ENCODE measurements at places on chromosomes 12 and 14. TPM values are rescaled to one million over a fixed set of nuclear protein-coding genes. Genes with fewer than 3 reads are reported as not detected.

Gene TBC1D30
- total RNA-seq = 2.6 TPM

DNA sequence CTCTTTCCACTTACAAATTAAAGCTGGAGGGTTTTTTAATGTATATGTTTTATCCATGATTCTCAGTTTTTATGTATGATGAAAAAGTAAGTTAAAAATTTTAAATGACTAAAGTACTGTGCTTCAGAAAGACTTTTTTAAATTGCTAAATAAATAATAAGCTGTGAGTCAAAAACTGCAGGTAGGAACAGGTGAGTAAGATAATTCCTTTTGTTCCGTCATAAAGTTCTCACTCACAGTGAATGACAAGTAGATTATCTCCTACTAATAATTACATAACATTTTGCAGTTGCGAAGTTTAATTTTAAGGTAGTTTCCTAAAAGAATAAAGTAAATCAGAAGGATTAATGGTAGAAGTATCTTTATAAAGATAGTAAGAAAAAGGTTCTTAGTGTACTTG, 78.0 kb downstream of the PRKCH start:
- no peak overlapping the region for H3K4me3 ChIP-seq
- H3K27me3 ChIP-seq = peaks cover 19% of the 10 kb centered on the region
- no peaks in the 10 kb centered on the region for H3K4me1 ChIP-seq
- H3K27ac ChIP-seq = no peak overlapping the region
- H3K36me3 ChIP-seq = no peaks in the 10 kb centered on the region
- no peak for DNase-seq

Gene SYNDIG1L
- total RNA-seq = not detected

GRCh38 chr14:105944632-105945610, 418.5 kb downstream of the TMEM121 start:
- DNase-seq = no peak
- H3K36me3 ChIP-seq = peaks cover 6% of the 10 kb centered on the region
- H3K27me3 ChIP-seq = no peaks in the 10 kb centered on the region

DNA sequence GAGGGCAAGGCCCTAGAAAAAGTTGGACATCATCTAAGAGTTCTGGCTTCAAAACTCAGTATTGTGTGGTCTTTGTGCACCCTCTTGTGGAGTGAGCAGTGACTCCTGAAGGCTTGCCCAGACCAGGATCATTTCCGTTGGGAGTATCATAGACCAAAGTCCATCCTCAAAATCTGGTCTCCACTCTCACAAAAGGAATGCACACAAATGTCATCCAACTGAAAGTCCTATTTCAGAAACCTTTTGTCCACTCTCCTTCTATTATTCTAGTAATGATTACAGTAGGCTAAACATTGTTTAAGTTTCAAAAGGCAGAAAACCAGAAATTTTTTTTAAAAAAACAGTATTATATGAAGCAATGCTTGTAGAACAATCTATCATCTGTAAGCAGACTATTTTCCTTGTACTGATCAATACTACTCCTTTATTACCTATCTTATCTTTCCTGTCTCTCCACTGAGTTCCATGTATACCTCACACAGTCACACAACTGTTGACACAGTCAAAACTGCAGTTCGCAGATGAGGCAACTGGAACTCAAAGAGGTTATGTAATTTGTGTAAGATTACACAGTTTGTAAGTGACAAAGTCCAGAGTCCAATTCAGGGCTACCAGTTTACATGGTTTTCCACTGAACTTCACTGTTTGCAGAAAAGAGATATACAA, 41.4 kb downstream of the COX16 start:
- DNase-seq = peak; percentile 27
- peaks cover 2% of the 10 kb centered on the region for H3K36me3 ChIP-seq
- H3K27me3 ChIP-seq = peaks cover 2% of the 10 kb centered on the region
- H3K4me3 ChIP-seq = no peak overlapping the region

Gene ERP27
- total RNA-seq = not detected

DNA sequence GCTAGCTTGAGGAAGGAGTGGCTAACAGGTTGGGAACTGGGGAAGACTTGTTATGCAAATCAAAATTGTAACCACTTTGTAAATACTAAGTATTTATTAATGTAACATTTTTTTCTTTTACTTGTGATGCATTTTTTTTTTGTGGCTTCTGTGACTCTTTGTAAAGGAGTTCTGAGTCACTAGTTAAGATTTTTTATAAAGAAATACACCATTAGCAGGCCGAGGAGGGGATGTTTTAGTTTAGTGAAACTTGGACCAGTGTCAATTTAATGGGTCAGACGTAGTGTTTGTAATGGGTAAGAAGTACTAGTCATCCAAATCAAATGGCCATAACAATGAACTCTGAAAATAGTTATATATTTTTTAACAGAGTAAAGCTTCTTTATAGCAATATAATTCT, 43.1 kb downstream of the AKAP6 start:
- H3K27me3 ChIP-seq = no peaks in the 10 kb centered on the region
- peaks cover 10% of the 10 kb centered on the region for H3K4me1 ChIP-seq
- no peak overlapping the region for H3K27ac ChIP-seq

- H3K27ac ChIP-seq = peak overlapping the region; percentile 98
- H3K36me3 ChIP-seq = peaks cover 11% of the 10 kb centered on the region
- no peak for DNase-seq
- no peaks in the 10 kb centered on the region for H3K27me3 ChIP-seq
These were observed 831 bp upstream of the BTBD7 start for GRCh38 chr14:93333631-93334103.

- no peak for DNase-seq
- no peaks in the 10 kb centered on the region for H3K27me3 ChIP-seq
- H3K27ac ChIP-seq = no peak overlapping the region
- H3K4me3 ChIP-seq = no peak overlapping the region
- peaks cover 15% of the 10 kb centered on the region for H3K36me3 ChIP-seq
These were observed 110.5 kb downstream of the GPR135 start for GRCh38 chr14:59354666-59355065.

GRCh38 chr12:98754095-98754494, 109.0 kb downstream of the APAF1 start:
- H3K4me1 ChIP-seq = peaks cover 3% of the 10 kb centered on the region
- no peak overlapping the region for H3K27ac ChIP-seq
- H3K27me3 ChIP-seq = no peaks in the 10 kb centered on the region
- no peak overlapping the region for H3K4me3 ChIP-seq

DNA sequence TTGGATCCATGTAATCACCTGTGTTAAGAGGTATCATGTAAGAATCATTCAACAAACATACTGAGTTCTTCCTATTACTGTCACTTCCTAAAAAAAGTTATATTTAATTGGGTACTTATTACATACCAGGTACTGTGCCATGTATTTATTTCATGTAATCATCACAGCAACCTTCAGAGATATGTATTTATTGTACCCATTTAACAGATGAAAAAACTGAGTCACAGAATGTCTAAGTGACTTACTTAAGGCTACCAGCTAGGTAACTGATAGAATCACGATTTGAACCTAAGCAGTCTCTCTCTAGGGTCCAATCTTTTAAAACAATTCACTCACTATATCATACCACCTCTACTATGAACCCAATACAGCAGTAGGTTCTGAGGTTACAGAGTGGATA, 2.0 kb downstream of the PSME2 start:
- peak overlapping the region; percentile 99 for H3K4me3 ChIP-seq
- H3K27ac ChIP-seq = no peak overlapping the region
- H3K27me3 ChIP-seq = no peaks in the 10 kb centered on the region
- no peaks in the 10 kb centered on the region for H3K36me3 ChIP-seq
- H3K4me1 ChIP-seq = peaks cover 45% of the 10 kb centered on the region
- no peak for DNase-seq

Gene SIRT4
- 1.7 TPM for total RNA-seq

DNA sequence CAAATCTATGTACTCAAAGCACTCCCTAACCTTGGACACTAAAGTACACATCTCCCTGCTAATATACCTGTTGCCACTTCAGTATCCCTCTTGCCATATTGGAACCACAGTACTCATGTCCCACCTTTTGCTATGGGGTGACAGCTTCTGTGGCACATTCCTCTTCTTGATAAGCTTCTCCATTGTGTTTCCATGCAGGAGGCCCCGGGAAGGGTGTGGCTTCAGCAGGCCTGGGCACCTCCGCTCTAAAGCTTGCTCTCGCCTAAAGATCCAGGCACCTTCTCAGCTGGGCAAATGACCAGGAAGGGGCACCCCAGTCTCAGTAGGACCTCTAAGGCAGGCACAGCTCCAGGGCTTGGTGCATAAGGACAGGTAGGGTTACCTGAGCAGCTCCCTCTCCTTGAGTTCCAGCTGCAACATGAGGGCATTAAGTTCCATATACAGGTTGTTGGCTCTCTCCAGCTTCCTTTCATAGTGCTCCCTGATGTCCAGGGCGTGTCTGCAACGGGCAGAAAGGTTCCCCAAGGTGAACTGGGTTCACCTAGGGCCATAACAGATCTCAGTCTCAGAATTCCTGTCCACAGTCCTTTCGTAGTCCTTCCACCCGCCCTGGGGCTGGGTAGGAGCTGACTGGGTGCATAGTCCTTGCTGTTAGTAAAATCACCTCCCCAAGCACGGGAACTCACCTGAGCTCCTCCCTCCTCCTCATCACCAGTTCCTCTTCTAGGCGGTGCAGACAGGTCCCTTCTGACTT, 15.9 kb downstream of the MAP3K12 start:
- no peak for DNase-seq
- H3K27ac ChIP-seq = peak overlapping the region; percentile 71
- peaks cover 28% of the 10 kb centered on the region for H3K36me3 ChIP-seq
- peaks cover 18% of the 10 kb centered on the region for H3K27me3 ChIP-seq
- peak overlapping the region; percentile 74 for H3K4me3 ChIP-seq
- H3K4me1 ChIP-seq = peaks cover 22% of the 10 kb centered on the region

Gene MAP3K9
- 11.2 TPM for total RNA-seq

GRCh38 chr14:105093431-105094192, 28.4 kb upstream of the GPR132 start:
- peaks cover 8% of the 10 kb centered on the region for H3K27me3 ChIP-seq
- H3K4me3 ChIP-seq = peak overlapping the region; percentile 54
- H3K4me1 ChIP-seq = peaks cover 7% of the 10 kb centered on the region
- H3K36me3 ChIP-seq = peaks cover 3% of the 10 kb centered on the region
- H3K27ac ChIP-seq = no peak overlapping the region

Gene CLEC4C
- not detected for total RNA-seq

Gene GLS2
- total RNA-seq = 0.30 TPM

DNA sequence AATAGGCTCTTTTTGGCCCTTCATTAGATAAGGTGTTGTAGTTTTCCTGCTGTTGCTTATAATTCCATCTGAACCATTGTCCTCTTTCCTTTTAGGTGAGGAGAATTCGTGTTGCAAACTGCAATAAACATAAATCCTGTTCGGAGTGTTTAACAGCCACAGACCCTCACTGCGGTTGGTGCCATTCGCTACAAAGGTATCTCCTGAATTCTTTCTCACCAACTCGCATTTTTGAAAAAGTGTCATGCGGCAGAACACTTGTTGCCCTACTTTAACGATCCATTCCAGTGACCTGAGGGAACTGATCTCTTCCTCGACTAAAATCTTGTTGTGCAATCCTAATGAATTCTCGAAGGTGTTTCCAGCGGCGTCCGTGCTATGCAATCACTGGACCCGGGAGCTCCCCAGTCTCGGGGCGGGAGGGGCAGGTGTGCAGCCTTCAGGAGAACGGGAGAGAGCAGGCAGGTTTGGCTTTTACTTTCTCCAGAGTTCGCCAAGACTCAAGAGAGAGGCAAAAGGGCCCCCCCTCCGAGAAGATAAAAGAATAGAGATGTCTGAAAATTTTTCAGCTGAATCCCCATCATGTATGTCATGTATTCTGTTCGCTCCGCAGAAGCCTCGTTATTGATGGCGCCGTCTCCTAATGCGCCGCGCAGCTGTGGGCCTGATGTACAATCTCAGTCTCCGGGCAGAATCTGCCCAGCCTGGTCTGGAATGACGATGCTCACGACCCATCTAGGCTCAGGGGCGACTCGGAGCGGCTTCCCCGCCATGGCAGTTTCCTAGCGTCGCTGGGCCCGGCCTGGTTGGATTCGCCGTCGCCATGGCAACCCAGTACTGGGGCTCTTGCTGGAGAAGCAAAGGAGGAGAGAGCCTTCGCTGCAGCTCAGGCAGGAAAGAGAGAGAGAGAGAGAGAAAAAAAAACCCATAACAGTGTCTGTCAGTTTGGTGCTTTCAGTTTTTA, 38.2 kb downstream of the PLXNC1 start:
- H3K4me3 ChIP-seq = peak overlapping the region; percentile 39
- H3K4me1 ChIP-seq = peaks cover 3% of the 10 kb centered on the region
- peak; percentile 76 for DNase-seq
- H3K36me3 ChIP-seq = peaks cover 3% of the 10 kb centered on the region
- H3K27me3 ChIP-seq = no peaks in the 10 kb centered on the region

Gene NRL
- total RNA-seq = 1.2 TPM

- no peak for DNase-seq
- H3K4me1 ChIP-seq = no peaks in the 10 kb centered on the region
- no peak overlapping the region for H3K27ac ChIP-seq
- H3K27me3 ChIP-seq = no peaks in the 10 kb centered on the region
- no peak overlapping the region for H3K4me3 ChIP-seq
These were observed 47.7 kb upstream of the ERGIC2 start for GRCh38 chr12:29428633-29429032.

DNA sequence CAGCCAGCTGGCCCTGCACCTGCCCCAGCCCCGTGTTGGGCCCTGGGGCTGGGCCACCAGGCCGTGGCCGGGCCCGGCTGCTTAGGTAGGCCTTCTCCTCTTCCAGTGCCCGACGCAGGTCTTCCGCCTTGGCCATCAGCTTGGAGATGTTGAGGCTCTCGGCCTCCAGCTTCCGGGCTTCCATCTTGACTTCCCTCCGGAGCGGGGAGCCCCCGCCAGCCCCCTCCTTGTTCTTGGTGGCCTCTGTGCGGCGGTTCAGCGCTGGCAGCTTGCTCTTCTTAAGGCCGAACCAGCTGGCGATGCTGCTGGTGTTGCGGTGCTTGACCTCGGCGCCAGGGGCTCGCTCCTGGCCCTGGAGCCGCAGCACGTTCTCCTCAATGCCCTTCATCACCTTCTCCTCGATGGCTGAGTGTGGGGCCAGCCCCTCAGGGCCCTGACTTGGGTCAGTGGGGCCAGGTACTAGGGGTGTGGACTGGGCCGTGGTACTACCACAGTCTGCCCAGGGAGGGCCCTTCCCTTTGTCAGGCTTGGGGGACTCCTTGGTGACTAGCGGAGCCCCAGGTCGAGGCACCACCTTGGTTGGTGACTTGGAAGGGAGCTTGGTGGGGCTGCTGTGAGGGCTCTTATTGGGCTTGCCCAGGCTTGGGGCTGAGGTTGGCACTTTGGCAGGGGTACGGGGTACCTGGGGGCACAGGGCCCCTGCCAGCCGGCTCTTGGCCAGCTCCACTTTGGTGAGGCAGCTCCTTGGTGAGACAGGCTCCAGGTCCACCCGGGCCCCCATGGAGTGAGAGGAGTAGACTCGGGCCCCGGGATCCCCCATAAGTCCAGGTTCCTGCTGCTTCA, 33.2 kb downstream of the NCKAP5L start:
- peaks cover under 1% of the 10 kb centered on the region for H3K36me3 ChIP-seq
- H3K27ac ChIP-seq = no peak overlapping the region
- no peak for DNase-seq
- no peak overlapping the region for H3K4me3 ChIP-seq
- no peaks in the 10 kb centered on the region for H3K27me3 ChIP-seq

Gene FOS
- total RNA-seq = 5.8 TPM

- peaks cover 7% of the 10 kb centered on the region for H3K36me3 ChIP-seq
- peaks cover 11% of the 10 kb centered on the region for H3K4me1 ChIP-seq
- no peaks in the 10 kb centered on the region for H3K27me3 ChIP-seq
- H3K4me3 ChIP-seq = no peak overlapping the region
- H3K27ac ChIP-seq = no peak overlapping the region
These were observed 196.5 kb downstream of the DUSP6 start for GRCh38 chr12:89155826-89156225.
